ENCODE measurements at places on chromosomes 3 and 15.

DNA sequence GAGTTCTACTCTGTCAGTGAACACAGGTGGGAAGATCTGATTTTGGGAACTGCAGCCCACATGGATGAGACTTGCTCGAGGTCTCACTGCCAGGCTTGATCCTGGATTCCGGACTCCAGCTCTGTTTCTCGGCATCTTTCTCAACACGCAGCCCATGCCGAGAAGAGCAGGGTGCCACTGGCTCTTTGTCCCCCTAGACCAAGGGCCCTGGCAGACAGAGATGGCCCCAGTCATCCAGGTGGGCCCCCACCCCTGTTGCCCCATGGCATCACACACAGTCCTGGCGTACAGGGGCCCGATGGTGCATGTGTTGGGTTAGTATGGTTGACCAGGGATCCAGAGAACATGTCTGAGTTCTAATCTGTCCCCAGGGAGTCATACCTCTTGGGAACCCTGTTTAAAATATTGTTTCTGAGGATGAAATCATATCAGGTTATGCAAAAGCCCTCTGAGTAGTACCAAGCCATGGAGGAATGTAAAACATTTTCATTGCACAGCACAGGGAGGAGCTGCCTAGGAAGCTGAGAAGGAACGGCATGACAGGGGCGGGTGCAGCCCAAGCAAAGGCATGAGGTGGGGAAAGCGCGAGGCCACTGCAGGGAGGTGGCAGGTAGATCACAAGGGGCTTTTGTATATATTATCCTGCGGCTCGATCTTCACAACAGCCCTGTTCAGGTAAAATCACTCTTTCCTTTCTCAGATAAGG lies 320.6 kb downstream of the UACA start:
- DNase-seq: no peak

- DNase-seq: no peak
These were observed 366.7 kb upstream of the PROK2 start for GRCh38 chr3:72151465-72152238.

DNA sequence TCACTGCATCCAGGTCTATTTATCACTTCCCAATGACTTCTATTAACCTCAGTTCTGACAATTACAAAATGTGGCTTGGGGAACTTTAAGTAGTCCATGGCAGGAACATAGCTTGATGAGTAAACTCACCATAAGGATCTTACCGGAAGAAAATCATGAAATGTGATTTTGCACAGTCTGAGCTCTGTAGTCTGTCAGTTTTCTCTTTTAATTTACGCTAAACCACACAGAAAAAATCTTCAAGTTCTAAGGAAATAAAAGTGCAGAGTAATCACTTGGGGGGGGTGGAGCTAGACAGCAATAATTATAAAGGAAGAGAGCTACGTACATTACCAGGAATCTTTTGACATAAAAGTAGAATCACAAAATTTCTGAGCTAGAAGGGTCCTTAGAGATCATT lies 9.2 kb downstream of the TBC1D5 start:
- DNase-seq: no peak

GRCh38 chr15:39777496-39777895 lies 5.1 kb downstream of the FSIP1 start:
- DNase-seq: no peak

DNA sequence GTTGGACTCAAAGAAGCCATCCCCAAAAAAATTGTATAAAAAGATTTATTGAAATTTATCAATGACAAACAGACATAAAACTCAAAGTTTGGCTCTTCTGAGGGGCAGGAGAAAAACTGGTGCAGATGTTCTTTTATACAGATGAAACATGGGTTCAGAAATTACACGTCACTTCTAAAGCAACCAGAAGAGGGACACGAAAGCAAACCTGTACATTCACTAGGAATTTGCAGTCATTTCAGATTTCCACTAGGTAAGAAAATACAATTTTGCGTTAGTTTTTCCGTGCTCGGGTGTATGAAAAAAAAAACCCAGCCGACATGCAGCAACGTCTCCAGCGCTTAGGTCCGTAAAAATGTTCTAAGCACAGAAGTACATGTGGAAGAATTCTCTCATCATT lies 41.8 kb downstream of the ANP32A start:
- peak; percentile 41 for DNase-seq

DNA sequence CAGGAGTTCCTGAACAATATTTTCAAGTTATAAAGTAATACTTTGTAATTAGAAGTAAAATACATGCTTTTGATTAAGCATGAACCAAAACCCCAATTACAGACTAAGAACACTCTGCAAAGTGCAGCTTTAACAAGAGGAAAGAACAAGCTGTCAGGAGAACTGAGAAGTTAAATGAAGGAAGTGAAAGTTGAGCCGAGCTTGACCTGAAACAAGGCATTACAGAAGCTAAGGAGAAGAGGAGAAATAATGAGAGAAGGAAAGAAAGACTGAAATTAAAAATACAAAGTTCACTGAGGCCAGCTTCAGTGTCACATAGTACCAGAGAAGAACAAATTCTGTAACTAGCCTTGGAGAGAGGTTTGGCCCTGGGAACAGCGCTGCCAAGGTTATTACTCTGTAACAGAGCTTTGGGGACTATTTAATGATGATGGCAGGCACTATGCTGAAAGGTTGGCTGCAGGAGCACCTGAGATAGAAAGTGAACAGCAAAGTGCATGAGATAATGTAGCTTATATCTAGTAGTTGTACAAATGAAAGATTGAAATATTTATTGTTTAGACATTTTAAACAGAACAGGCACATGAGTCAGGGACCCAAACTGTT lies 241.9 kb upstream of the PEX5L start:
- DNase-seq: no peak

DNA sequence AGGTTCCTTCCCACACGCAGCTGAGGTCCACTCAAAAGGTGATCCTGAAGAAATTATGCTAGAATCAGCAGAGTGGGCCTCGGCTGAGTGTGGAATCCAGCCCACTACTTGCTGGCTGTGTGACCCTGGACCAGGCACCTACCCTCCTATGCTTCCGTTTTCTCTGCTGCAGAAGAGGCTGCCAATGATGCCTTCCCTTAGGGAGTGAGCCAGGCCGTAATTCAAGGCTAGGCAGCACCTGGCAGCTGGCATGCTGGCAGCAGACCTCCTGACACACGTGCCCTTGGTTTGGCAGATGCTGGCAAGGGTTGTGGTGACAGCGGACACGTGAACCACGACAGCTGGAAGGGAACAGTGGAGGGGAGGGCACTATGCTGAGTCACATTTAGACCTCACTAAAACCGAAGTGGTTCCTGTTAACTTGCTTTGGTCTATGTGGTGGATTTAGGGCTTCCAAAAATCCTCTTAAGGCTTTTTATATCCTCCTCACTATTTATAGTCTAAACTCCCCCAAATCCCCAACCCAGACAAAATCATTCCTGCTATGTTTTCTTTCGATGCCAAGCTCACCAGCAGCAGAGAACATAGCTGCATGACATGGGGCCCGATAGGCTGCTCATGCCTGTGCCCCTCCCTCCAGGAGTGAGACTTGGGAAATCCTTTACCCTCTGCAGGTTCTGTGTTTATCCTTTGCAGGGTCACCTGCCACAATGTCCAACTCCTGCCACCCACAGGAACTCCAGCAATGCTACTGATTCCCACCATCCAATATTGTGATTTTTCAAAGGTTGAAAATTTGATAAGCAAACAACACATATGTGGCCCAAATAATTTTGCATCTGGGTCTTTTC lies 10.6 kb upstream of the PCSK6 start:
- peak; percentile 67 for DNase-seq
